Inflammatory macrophage (primary cell): ENCODE measurements at places on chromosomes 5 and 9.
A peak's percentile ranks its signal among the peaks of the same experiment; 100 is the strongest.

GRCh38 chr5:166781737-166782136 is 1509.7 kb upstream of the WWC1 start:
- no peak for DNase-seq

DNA sequence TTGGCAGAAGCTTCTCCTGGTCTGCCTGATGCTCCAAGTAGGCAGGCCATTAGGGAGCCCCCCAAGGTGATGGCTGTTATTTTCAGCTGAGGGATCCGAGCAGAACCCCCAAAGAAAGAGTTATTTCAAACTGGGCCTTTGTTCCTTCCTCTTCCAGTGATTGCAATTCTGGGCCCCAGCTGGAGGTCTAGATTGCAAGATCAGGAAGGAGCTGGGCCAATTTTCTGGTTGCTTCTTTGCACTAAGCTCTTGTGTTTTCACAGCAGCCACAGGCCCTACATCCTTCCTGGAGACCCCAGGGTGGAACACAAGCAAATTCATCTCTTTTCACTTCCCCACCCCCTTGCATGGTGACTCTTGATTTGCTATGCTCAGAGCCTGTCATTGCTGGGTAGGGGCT is 215.0 kb downstream of the SEMA6A start:
- no peak for DNase-seq

DNA sequence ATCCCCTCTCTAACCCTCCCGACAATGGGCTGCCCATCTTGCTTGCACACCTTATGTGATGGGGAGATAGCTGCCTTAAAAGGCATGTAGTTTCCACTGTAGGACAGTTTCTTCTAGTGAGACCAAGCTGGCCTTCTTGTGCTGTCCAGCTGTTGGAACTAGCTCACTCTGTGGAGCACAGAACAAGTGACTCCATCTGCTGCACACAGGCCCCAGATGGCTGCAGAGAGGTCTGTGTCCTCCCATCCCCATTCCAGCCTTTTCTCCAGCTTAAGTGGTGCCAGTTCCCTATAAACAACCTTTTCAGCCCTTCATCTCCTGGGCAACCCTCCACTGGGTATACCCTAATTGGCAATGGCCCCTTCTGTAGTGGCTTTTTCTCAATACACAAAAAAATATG is 18.7 kb upstream of the PSD2 start:
- no peak for DNase-seq

- DNase-seq = peak; percentile 79
These were observed 210.1 kb downstream of the EPB41L4A start for GRCh38 chr5:112208699-112209615.

DNA sequence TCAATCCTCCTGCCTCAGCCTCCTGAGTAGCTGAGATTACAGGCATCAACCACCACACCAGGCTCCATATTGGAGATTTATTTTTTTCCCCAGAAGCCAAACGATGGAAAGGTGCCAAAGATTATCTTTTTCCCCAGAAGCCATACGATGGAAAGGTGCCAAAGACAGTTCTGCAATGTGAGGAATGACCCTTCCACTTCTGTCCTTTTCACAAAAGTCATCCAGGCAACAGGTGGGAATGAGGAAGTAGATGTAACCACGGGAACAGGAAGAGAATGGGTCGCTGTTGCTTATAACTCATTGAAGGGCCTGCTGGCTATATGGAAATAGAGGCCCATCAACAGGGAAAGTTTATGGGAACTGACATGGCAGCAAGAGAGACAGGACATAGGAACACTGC is 233.7 kb upstream of the MSX2 start:
- no peak for DNase-seq

GRCh38 chr5:73450672-73451223 is 2.2 kb upstream of the FOXD1 start:
- DNase-seq = no peak

- DNase-seq = peak; percentile 40
These were observed 57.5 kb upstream of the GNA14 start for GRCh38 chr9:77705636-77706035.

DNA sequence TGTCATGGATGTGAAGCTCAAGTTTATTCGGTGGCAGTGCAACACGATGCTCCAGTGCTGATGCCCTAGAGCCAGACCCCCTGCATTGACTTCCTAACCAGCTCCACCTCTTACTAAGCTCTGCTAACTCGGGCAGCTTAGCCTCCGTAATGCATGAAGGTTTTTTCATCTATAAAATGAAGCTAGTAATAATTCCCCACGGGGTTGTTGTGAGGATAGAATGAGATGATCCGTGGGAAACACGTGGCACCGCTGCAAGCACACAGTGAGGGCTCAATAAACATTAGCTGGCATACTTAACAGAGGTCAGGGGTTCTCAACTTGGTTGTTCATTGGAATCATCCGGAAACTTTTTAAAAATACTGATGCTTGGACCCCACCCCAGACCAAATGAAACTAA is 6.8 kb downstream of the ENC1 start:
- no peak for DNase-seq

DNA sequence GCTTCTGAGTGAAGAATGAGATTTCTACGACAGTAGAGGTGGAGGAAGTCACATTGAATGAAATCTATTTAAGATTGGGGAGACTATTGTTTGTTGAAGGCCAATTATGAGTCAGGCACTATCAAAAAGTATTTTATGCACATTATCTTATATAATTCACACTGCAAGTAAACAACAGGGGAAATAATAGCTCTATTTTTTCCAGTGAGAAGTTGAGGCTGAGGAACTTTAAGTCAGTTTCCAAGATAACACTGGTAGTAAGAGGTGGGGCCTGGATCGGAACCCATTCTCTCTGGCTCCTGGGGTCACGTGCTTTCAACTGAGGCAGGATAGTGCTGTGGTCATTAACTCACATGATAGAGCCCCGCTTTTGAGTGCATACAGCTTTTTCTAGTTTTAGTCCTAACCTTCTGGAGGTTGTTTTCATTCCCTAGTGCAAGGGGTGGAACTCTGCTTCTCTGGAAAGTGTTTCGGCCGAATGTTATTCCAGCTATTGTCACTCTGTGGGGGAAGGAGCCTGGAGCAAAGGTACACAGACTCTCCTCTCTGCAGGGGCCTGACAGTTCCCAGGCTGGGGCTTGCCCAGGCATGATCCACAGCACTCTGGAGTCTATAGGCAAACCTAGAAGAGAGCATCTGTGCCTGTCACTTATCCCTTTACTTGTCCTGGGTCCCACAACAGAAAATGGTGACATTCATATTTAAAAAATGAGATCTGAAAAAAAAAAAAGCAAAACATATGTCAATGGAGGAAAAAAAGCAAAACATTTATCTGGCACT is 352.4 kb upstream of the ACTBL2 start:
- no peak for DNase-seq

GRCh38 chr5:59464969-59465368 is 428.6 kb downstream of the PDE4D start:
- DNase-seq = no peak

DNA sequence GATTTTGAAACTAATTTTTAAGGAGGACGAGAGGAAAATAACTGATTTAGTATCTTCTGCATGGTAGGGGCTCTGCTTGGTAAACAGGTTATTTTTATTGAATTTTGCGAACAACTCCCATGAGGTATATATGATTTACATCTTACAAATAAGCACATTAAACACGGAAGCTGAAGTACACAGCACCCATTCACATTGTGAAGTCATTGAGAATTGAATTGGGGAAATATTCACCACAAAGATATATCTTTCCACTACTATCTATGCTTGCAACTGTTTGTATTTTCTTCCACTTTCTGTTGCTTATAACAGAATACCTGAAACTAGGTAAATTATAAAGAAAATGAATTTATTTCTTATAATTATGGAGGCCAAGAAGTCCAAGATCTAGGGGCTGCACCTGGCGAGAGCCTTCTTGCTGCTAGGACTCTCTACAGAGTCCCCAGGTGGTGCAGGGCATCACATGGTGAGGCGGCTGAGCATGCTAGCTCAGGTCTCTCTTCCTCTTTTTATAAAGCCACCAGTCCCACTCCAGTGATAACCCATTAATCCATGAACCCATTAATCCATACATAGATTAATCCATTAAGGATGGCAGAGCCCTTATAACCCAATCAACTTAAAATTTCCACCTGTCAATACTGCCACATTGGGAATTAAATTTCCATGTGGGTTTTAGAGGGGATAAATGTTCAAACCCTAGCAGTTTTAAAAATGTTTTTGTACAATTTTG is 79.0 kb upstream of the ZNF608 start:
- no peak for DNase-seq

- no peak for DNase-seq
These were observed 272.0 kb downstream of the EFNA5 start for GRCh38 chr5:107398703-107399102.

DNA sequence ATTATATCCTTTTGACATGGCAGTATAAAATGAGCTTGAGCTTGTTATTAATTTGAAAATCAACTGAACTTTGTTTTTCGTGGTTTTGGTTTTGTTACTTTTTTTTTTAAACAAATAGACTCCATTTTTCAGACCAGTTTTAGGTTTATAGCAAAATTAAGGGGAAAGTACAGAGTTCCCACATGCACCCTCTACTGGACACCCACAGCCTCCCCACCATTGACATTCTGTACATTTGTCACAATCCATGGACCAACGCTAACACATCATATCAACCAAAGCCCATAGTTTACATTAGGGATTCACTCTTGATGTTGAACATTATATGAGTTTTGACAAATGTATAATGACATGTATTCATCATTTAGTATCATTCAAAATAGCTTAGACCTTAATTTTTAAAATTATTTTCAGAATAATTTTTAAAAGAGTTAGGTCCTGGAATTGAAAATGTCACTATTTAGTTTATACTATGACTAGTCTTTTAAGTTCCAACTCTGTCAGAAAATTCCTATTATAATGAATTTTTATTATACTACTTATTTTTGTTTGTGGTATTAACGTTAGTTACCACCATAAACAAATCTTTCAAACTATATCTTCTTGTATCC is 35.3 kb upstream of the JMY start:
- DNase-seq = no peak

DNA sequence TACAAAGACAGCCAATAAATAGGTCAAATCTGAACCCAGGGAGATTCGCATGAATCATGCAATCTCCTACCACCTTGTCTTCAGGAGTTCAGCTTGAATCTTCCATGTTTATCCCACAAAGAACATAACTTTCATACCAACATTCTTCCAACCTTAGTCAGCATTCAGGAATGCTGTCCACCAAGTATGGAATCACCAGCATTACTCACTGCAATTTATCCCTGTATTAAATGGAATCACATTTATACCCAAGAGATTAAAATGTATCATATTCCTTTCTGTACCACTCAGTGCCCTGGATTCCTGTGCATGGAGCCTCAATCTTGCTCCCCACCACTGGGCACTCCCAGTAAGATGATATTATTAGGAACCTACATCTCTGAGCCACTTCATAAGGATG is 162.6 kb downstream of the GLIS3 start:
- no peak for DNase-seq

DNA sequence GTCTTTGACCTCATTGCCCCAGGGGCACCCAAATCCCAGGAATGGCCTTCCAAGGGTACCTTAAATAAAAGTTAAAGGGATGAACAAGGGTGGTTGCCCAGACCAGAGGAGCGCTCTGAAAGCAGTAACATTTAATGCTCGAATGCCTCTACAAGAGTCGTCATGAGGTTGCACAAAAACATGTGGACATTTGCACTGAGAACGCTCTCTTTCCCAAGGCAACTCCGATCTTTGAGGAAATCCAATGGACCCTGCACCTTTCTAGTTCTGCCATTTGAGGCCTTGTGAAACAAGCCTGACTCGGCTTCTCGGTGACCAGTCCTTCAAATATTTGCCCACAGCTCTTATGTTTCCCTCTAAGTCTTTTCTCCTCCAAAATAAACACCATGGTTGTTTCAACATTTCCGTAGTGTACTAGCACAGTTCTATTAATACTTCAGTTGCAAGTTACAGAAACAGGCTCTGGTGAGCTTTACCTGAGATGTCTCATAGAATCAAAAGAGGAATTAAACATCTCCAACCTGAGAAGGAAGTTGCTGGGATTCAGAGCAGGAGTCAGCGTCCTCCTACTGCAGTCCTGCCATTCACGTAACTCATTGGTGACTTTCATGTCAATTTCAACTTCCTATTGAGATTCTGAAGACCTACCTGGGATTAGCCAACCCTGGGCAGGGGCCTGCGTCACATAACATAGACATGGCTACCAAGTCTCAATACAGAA is 168.8 kb upstream of the RAI14 start:
- DNase-seq = no peak

- DNase-seq = no peak
These were observed 67.3 kb downstream of the STRBP start for GRCh38 chr9:123201083-123201482.

- DNase-seq = no peak
These were observed 12.0 kb upstream of the NEUROG1 start for GRCh38 chr5:135547590-135548254.

GRCh38 chr5:39176759-39177630 is 42.4 kb downstream of the FYB1 start:
- no peak for DNase-seq

DNA sequence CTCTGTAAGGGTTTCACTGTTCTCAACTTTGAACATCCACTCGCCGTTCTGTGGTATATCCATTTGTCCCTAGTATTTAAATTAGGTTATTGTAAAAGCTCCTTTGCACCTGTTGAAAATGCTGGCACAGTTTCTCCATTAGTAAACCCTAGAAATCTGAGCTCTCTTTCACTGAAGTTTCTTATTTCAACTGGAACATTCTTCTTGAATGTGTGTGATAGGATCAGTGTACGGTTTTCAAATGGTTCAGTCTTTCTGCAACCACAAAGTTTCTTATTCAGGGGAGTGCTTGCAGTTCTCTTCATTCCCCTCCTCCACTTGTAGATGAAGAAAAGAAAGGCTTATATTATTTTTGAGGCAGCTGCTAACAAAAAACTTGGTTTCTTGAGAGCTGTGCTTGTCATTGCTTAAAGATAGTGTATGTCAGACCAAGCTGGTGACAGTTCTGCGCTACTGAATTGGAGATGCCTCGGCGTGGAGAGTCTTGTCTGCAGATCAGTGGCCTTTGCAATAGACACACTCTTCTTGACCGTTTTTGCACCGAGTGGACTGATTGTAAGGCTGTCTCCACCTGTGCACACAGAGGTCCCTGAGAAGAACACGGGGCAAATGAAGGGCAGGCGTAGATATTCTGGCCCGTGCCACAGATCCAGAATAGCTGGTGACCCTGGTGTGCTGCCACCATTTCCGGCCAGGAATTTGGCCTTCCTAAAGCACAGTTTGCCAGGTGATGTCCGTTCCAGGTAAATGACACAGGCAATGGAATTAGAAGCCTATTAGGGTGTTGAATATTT is 102.2 kb downstream of the TRIO start:
- no peak for DNase-seq

- DNase-seq = no peak
These were observed 111.9 kb downstream of the MTRR start for GRCh38 chr5:7980881-7981280.

GRCh38 chr5:72510610-72511181 is 3.5 kb upstream of the ZNF366 start:
- peak; percentile 27 for DNase-seq
